ENCODE measurements at places on chromosomes 4 and X.
A peak's percentile ranks its signal among the peaks of the same experiment; 100 is the strongest.

DNA sequence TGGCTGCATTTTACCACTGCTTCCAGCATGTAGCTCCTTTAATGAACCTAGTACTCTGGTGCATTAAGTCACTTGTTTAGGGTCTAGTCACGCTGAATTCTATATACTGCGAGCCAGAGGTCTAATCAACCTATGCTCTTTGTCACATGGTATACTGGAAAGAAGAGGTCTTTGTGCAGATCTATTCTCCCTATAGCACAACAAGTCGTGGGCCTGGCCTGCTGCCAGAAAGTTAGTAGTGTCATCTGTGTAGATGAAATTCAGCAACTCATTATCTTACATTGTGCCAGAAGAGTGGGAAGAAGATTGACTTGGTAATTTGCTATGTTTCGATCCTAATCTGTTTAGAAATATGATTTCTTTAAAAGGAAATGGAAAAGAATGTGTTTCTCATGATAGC, 80.8 kb downstream of the AWAT2 start:
- DNase-seq = peak; percentile 30

DNA sequence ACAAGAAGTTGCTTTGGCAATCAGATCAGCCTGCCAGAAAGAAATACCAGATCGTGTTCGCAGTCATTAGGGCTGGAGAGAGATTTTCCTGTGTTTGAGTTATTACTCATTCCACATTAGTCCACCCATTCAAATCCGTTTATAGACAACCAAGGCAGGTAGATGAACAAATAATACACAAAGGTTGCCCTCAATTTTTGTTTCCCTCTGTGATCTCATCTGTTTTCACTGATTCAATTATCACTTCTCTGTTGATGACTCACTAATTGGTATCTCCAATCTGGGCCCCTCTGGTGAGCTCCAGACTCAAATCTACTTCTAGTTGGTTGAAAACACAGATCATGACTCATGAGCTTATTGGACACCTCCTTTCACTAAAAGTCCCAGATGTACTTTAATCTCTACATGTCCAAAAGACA, 54.5 kb downstream of the CHM start:
- DNase-seq = peak; percentile 13

- no peak for DNase-seq
Observed at GRCh38 chr4:54526560-54526959, 131.2 kb upstream of the KIT start.

DNA sequence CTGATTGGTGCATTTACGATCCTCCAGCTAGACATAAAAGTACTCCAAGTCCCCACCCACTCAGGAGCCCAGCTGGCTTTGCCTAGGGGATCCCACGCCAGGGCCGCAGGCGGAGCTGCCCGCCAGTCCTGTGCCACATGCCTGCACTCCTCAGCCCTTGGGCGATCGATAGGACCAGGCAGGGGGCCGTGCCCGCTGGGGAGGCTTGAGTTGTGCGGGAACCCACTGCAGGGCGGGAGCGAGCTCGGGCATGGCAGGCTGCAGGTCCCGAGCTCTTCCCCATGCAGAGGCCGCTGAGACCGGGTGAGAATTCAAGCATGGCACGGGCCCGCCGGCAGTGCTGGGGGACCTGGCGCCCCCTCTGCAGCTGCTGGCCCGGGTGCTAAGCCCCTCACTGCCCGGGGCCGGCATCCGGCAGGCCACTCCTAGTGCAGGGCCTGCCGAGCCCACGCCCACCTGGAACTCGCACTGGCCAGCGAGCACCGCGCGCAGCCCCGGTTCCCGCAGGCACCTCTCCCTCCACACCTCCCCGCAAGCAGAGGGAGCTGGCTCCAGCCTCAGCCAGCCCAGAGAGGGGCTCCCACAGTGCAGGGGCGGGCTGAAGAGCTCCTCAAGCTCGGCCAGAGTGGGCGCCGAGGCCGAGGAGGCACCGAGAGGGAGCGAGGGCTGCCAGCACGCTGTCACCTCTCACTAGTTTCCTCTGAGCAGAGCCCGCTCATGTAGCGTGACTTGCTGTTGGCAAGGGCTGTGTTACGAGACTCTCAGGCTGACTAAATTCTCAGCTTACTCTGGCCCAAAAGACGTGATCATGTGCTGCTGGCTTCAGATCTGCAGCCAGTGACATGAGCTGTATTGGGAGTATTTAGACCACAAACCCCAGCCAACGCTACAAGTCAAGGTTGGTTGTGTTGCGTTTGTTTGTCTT, 87.5 kb downstream of the TRAPPC11 start:
- DNase-seq = no peak

DNA sequence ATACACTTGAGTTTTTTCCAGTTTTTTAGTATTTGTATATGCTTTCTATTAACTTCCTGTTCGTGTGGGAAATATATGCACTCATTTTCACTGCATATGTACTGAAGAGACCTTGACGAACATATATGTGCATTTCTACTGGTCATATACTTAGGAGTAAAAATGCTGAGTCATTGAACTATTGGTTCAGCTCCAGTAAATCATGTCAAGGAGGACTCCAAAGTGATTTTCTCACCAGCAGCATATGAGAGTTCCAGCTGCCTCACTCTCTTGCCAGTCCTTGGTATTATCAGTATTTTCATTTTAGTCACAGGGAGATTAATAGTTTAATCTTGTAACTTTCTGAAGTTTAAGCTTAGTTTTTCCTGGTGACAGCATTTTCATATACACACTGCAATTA, 2750.2 kb downstream of the ARAP2 start:
- peak; percentile 13 for DNase-seq

DNA sequence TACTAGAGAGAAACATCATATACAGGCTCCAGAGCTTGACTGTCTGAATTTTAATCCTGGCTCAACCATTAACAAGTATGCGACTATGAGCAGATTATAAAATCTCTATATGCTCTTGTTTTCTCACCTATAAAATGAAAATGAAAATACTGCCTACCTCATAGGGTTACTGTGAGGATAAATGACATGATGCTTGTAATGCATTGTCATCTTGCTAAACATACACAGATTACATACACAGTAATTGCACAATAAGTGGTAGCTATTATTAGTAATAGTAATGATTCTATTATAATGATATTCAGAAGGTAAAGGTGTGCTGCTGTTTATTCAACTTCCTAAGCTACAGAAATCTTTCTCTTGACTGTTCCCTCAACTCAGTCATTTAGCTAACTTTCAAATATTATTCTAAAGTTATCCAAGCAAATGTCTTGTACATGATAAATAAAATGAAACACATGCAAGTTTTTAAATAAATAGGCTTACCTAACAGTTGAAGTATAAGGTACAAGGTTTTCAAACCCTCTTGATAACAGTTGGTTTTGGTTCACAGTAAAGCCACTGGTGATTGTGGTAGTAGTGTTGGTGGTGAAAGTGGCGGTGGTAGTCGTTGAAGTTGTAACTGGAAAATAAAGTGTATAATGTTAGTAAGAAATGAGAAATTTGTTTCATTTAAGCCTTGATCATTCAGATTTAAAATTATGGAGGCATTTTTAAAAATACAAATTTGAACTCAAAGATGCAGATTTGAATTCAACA, 38.9 kb downstream of the NUP62CL start:
- no peak for DNase-seq

DNA sequence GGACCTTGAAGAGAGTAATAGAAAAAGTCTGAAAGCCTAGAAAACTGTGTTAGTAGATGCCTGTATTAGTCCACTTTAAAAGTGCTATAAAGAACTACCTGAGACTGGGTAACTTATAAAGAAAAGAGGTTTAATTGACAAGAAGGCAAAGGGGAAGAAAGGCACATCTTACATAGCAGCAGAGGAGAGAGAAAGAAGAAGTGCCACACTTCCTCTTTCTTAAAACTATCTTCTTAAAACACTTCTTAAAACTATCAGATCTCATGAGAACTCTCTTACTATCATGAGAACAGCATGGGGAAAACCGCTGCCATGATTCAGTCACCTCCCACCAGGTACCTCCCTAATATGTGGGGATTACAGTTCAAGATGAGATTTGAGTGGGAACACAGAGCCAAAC, 18.8 kb upstream of the COL25A1 start:
- DNase-seq = no peak

DNA sequence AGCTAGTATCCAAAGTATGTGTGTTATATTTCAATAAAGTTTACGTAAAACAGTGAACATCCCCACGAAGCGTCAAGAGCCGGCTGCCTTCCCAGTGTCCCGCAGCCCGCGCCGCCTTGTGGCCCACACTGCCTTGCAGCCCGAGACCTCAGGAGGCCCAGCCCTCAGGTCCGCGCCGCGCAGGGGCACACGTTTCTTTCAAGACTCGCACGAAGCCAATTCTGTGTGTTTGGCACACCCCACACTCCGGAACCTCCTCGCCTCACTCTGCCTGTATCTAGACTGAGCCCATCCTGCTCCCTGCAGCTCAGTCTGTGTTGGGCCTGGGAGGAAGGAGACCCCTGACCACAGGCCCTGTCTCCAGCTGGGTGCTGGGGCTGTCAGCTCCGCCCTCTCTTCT, 5.8 kb downstream of the LRPAP1 start:
- no peak for DNase-seq

DNA sequence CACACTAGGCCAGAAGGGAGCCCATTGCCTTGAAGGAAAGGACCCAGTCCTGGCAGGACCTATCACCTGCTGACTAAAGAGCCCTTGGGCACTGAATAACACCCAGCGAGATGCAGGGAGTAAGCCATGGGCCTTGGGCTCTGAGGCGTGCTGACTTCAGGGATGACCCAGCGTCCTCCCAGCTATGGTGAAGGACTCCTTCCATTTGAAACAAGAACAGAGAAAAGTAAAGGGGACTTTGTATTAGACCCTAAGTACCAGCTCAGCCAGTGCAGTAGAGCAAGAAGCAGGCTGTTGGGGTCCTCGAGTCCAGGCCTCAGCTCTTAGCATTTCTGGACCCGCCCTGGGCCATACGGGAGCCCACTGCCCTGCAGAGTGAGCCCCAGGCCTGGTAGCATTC, 5.1 kb downstream of the ETDA start:
- DNase-seq = no peak

- no peak for DNase-seq
Observed at GRCh38 chr4:88928852-88929251, 128.1 kb downstream of the FAM13A start.

GRCh38 chr4:186787536-186787935, 63.9 kb upstream of the FAT1 start:
- DNase-seq = no peak

DNA sequence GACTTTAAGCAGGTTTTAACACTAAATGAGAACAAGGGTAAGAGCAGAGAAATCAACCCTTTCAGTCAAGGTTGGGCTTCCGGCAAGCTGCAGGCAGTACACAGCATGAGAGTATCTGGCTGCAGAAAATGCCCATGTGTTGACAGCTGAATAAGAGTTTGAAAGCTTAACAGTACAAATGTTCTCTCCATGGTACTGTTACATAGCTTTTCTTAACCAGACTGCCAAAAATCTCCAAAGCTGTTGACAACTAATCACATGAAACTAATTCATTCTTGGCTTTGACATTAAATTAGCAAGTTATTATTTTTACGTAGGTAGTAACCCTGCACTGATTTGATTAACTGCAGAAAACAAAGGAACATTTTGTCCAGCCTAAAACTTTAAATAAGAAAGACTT, 153.5 kb downstream of the SLC10A7 start:
- no peak for DNase-seq

- DNase-seq = peak; percentile 76
Observed at GRCh38 chrX:100098660-100099375, 311.3 kb downstream of the PCDH19 start.

DNA sequence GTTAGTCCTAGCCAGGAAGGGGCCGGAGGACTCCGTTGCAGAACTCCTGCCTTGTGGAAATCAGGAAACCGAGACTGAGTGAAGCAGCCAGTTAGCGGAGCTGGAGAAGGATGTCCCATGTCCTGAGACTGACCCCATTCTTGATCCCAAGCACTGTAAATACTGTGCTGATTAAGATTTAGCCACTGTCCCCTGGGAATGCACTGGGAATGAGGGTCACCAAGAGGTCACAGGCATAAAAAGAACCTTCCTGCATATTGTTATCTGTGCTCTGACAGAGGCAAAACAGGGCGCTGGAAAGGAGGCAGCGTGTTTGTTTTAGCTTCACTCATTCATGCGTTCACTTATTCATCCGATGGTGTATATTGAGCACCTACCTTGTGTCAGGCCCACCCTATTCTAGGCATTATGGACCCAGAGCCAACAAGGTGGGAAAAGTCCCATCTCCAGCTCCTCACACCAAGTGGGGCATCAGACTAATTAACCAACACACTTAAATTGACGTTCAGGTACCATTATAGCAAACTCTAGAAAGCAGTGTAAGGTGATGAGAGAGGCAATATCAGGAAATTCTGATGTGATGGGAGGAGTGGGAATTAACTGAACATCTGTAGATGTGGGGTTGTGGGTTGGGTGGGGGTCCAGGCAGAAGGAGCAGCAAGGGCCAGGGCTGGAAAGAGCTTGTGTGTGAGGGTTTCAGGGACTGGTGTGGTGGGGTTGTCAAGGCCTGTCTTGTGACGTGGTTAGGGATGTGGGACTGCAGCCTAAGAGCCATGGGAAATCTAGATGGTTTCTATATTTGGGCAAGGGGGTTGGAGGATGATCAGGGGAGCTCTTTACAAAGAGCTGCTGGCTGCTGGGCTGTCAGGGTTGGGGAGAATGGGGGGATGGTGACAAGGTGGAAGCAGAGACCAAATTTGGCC, 10.6 kb upstream of the SLC2A9 start:
- peak; percentile 54 for DNase-seq

DNA sequence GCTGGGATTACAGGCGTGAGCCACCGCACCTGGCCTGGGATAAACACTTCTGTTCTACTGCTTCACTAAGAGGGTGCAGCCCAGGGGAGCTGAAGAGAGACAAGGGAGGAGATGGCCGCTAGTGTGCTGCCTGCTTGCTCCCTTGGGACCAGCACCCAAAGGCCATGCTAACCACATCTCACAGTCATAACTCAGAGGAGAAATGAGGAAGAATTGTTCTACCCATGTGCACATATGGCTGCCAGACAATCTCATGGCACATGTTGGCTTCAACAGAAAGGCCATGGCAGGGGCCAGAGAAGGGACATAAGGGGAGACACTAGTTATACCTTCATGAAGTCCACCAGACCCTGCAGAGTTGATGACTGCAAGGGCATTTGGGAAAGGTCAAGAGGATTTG, 22.4 kb downstream of the CLDN22 start:
- no peak for DNase-seq

GRCh38 chrX:47605024-47605423, 14.6 kb downstream of the SYN1 start:
- DNase-seq = no peak

DNA sequence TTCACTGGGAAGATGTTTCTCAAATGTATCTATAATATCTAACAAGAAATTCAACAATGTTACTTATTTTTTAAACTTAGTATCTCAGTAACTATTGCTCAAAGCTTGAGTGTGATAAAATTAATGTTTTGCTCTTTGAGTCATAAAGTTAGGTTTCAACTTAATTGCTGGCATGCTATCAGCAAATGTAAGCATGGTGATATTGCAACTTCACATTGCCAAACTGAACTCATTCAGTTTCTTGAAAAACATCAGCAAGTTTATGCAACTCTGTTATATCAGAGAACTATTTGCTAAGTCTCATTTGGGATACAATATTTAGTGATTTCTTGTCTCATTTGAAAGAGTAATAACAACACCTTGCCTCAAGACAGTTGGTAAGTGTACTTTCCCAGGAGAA, 91.2 kb upstream of the KLF3 start:
- DNase-seq = no peak

All from fibroblast of skin of back (primary cell).